ENCODE measurements at places on chromosomes 6 and 20.

GRCh38 chr6:147418523-147418922 is 90.0 kb upstream of the SAMD5 start:
- DNase-seq, result no peak

DNA sequence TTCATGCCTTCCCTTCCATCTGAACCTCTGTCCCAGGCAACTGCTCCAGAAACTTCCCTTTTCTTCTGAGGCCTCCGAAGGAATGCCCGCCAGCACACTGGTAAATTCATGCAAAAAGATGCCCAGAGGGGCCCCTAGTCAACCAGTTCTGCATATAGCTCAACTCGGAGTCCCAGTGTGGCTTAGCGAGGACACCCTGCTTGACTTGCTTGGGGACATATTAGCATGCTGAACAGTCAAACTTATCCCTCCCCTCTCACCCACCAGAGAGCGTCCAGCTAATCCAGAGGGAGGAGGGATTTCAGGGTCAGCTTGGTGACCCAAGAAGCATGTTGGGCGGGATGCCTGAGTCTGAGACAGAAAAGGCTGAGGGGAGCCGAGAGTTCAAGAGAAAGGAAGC is 23.0 kb upstream of the MDFI start:
- DNase-seq, result no peak

- DNase-seq, result no peak
Measured at GRCh38 chr20:3973705-3974104, 41.7 kb downstream of the RNF24 start.

GRCh38 chr6:7535498-7535897 is 6.0 kb upstream of the DSP start:
- no peak for DNase-seq

- DNase-seq, result no peak
Measured at GRCh38 chr6:40293460-40294185, 293.5 kb downstream of the LRFN2 start.

DNA sequence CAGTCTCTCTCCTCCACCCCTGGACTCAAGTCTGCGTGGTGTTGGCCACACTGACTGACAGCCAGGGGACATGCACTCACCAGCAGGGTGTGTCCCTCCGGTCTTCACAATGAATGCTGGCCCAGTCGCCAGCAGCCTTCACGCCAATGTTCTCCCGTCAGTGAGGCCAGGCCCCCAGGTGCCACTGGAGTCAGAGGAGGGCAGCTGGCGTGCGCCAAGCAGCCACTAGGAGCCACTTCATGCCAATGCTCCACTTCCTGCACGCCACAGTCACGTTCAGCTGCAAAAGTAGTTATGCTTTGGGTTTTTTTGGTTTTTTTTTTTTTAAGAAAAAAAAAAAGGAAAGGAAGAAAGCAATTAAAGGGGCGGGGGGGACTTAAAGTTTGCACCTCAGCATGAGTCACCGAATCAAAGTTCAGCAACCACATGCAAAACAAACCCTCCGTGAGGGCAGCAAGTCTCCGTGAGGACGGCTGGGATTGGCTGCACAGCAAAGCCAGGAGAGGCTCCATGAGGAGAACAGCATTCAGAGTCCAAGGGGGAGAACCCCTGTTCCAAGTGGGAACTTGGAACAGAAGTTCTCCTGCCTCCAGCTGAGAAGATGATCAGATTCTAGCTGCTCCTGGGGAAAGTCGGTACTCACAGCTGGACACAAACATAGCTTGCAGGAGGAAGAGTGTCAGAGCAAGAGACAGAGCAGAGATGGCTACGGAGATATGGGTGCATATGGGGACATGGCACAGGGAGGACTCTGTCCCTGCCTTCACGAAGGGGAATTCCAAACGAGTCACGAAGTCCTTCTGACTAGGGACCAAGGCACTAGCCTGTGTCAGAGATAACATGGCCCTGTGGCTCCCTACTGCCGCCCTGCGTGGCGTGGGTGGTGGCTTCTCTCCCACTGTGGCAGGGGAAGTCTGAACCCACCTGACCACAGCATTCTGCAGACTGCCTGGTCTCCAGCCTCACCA is at the start of gene ZC3H12D:
Gene ZC3H12D (minus strand): TSS at position 282 of the 968 bp plus-strand sequence. CDS start 10,471 bp downstream, outside the sequence.
- no peak for DNase-seq

GRCh38 chr20:13515796-13516558 is 122.8 kb downstream of the TASP1 start:
- DNase-seq, result no peak

DNA sequence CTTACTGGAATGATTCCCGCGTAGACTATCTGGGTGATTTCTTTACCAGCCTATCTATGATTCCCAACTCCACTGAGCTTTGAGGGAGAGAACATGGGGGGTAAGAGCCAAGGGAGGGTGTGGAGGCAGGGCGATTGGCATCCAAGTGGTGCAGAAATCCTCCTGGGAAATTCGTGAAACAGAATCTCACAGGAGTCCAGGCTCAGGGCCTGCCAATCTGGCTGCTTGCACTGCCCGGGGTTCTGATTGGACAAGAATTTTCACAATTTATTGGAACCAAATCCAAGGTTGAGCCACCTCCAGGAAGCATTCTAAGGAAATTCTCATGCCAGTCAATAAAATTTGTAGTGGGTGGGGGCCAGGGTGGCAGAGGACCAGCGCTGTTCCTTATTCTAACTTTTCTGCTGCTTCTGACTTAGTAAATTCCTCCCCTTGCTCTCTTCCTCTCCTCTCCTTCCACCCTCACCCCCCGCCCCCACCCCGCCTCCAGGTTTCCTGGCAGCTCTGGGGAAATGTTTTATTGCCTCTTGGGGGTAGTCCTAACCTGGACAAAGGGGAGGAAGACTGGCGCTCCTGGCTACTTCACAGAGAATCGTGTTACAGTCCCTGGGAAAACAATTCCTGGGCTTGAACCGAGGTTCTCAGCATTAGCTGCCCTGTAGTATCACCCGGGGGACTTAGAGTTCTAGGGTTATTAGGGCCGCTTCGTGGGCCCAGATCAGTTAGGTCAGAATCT is 3.1 kb downstream of the BMP6 start:
- no peak for DNase-seq

- no peak for DNase-seq
Measured at GRCh38 chr6:41551086-41551700, 5.0 kb downstream of the FOXP4 start.

DNA sequence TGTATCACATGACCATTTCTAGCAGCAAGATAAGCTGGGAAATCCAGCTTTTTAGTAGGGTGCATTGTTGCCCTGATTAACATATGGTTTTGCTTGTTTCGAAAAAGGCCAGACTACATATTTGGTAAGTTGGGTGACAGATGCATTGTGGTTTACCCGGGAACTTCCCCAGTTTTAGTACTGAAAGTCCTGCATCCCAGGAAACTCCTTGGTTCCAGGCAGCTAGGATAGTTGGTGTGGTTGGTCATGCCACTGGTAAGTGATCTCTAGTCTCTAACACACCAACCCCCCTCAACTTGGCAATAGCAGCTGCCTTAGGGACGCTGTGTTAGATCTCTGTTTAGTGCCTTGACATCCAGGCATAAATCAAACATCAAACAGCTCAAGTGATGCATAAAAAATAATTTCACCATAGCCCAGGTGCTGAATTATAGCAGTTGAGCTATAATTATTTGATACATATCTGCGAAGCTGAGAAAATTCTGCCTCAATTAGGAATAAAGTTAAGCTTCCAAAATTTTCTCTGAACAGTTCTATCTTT is 216.5 kb downstream of the TFAP2C start:
- DNase-seq, result no peak

- DNase-seq, result no peak
Measured at GRCh38 chr6:126143761-126144251, 157.5 kb downstream of the TRMT11 start.

DNA sequence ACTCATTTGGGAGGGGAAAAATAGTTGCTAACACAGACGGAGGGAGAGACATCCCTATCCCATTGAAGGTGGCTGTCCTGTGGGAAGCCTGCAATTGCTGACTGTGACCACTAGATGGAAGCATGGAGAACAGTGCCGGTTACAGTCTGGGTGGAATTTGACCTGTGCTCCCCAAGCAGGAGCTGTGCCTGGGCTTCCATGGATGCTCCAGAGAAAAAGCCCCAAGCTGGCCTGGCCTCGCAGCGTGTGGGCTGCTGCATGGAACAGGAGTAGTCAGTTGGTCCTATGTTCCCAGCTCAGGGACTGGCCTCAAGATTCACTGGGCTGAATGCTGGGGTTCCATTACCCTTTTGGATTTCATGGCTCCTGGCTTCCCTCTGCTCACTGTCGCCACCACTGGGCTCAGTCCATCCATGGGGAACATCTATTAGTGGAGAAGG is 116.3 kb upstream of the CHD6 start:
- peak; percentile 54 for DNase-seq
